Keratinocyte (primary cell): ENCODE measurements at places on chromosomes 2 and 18.

- no peak for DNase-seq
Observed at GRCh38 chr2:159526433-159526832, 89.9 kb downstream of the BAZ2B start.

DNA sequence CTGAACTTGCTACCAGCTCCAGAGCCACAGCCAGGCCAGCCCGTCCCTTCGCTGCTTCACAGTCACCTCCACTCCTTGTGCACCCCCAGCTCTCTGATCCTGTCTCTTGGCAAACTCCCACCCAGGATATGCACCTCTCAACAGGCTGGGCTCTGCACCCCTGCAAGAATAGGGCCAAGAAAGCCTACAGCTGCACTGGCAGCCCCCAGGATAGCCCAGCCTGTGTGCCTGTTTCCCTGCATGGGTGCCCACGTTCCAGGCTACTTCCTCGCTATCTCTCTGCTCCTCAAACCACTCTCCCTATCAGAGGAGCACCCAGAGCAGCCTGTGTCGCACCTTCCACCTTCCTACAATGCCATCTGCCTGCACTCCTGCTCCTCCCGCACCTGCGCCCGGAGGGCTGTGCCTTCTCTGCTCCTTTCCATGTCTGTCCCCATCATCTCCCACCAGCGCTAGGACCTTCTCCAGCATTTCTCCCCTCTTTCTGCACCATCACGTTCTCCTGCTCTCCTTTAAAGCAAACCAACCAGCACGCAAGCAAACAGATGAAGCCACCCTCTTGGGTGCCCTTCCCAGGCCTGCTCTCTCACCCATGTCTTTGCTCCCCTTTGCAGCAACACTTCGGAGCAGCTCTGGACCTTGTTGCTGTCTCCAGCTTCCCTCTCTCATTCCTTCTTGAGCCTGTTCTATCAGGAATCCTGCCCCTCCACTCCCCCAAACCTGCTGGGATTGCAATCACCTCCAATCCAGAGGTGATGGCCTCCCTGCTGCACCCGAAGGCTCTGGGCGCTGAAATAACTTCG lies 313.2 kb upstream of the HS6ST1 start:
- DNase-seq: no peak

GRCh38 chr2:6310256-6311215 lies 555.2 kb downstream of the CMPK2 start:
- DNase-seq: no peak

GRCh38 chr2:164954954-164955701 lies at the start of gene SLC38A11:
Gene SLC38A11, minus strand, starts transcription at chr2:164955525. Its CDS starts 278 bp downstream, at chr2:164955247.
- no peak for DNase-seq

- DNase-seq: no peak
Observed at GRCh38 chr2:144759746-144760145, 239.8 kb upstream of the ZEB2 start.

- no peak for DNase-seq
Observed at GRCh38 chr2:26410764-26411243, 9.1 kb downstream of the DRC1 start.

DNA sequence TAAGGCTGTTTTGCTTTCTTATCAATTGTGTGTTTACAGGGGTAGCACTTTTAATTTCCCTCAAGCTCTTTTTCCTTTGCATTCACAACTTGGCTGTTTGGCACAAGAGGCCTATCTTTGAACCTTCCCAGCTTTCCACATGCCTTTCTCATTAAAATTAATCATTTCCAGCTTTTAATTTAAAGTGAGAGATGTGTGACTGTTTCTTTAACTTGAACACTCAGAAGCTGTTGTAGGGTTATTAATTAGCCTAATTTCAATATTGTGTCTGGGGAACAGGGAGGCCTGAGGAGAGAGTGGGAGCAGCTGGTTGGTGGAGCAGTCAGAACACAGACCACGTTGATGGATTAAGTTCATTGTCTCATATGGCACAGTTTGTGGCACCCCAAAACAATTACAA lies 4.7 kb downstream of the ASB1 start:
- DNase-seq: no peak
